Activated CD4-positive, alpha-beta T cell treated with anti-CD3 and anti-CD28 coated beads for 24 hours (primary cell): ENCODE measurements at places on chromosomes 7 and 10.

- DNase-seq: no peak
Observed at GRCh38 chr10:131315344-131315743, 3.8 kb upstream of the TCERG1L start.

- no peak for DNase-seq
Observed at GRCh38 chr10:60114765-60115586, 208.6 kb upstream of the CCDC6 start.

DNA sequence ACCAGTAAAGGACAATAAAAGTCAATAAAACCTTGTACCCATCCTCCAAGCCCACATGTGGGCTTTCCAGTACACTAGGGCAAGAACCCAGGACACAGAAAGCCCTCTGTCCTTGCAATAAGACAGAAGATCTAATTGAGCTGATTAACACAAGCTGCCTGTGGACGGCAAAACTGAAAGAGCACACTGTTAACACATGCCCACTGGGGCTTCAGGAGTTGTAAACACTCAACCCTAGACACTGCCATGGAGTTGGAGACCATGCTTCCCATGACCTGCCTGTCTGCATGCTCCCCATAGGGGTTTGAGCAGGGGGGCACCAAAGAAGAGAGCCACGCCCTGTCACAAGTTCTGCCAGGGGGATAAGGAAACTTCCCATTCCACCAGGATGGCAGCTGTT is 22.6 kb upstream of the WIPF3 start:
- no peak for DNase-seq

- DNase-seq: no peak
Observed at GRCh38 chr10:75034714-75035258, 76.7 kb upstream of the SAMD8 start.

GRCh38 chr7:135964791-135965190 is 12.4 kb downstream of the MTPN start:
- no peak for DNase-seq
